ENCODE measurements at places on chromosomes 13 and 19.
A peak's percentile ranks its signal among the peaks of the same experiment; 100 is the strongest.

- no peak for DNase-seq
Measured at GRCh38 chr13:43232144-43232872, 208.9 kb downstream of the DNAJC15 start.

DNA sequence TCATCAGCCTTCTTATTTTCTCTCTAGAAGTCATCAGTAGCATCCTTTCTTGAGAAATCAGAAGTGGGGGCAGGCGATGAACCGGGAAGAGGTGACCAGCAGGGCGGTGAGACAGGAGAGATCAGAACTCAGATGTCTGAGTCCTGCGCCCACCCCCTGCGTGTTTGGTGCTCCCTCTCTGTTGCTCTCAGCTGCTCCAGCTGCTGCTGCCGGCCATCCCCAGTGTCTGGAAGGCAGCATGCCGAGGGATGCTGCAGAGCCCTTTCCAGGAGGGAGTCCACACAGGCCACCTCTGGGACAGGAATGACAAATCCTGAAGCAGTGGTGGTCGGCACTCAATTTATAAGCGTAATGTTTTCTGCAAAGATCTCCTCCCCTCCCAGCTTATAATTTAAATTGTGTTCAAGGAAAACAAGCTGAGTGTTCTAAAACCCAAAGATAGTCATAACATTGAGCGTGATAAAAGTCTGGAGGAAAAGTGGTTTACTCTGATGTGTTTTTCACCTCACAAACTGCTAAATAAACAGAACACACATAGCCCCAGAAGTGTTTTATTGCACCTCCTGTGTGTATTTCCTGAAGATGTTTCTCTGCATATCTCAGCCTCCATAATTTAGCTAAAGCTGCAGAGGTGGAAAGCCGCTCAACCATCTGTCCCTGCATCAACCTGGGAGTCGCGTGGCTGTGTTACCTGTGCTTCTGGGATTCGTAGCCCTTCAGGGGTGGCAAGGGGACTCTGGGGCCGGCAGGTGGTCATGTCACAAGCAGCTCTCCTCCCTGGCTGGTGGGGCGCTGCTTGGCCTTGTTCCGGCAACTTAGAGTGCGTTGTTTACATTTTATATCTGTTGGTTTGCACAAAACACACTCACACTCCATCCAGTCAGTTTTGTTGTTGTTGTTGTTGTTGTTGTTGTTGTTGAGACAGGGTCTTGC lies 191.2 kb downstream of the USP12 start:
- no peak for DNase-seq

GRCh38 chr13:79457948-79458347 lies 23.0 kb upstream of the NDFIP2 start:
- DNase-seq = no peak

GRCh38 chr13:98495627-98496478 lies 81.1 kb downstream of the STK24 start:
- no peak for DNase-seq

- peak; percentile 81 for DNase-seq
Measured at GRCh38 chr19:54430306-54431254, 15.3 kb downstream of the TTYH1 start.

GRCh38 chr13:100773923-100774663 lies 99.5 kb upstream of the TMTC4 start:
- DNase-seq = no peak

GRCh38 chr19:17806945-17807344 lies 12.0 kb downstream of the B3GNT3 start:
- no peak for DNase-seq

DNA sequence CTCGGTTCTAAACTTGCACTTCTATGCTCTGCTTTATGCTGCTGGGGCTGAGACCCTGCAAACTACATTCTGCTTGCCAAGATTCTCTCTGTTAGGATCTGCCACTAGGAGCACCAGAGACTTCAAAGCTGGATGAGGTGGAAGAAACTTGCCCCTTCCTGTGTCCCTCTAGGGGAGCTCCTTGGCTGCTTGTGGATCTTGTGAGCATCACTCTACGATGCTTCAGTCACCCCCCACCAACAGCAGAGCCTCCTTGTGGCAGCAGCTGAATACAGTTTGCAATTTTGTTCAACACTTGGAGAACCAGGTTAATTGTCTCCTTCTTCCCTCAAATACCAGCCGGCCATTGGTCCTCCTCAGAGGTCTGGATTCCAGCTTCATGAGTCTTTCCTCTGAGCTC lies 310.6 kb downstream of the FGF14 start:
- DNase-seq = peak; percentile 61

DNA sequence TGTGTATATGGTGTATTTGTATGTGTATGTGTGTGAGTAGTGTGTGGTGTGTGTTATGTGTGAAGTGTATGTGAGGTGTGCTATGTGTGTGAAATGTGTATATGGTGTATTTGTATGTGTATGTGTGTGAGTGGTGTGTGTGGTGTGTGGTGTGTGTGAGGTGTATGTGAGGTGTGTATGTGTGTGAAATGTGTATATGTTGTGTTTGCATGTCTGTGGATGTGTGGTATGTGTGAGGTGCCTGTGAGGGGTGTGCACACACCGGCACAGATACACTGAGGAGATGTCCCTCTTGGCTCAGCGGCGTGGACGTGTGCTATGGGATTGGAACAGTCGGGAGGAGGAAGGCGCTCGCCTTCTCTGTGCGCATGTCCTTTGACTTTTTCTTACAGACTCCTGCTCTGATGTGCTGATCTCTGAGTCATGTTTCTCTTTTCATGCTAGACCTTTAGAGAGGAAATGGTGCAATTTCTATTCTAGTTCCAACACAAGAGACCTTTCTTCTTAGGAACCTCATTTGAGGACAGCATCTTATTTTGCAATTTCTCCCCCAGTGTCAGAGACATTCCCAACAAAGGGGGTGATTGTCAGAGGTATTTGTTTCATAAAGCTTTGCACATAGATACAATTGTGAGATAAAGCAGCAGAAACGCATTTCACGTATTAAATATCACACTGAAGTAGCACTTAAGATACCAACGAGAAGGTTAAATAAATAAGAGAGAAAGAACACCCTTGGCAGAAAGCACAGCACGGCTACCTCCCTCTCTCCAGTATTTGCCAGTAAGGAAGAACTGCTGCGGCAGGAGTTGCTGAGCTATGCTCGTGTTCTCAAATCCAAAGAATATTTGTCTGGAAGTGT lies 11.3 kb upstream of the TNFRSF19 start:
- DNase-seq = no peak

- no peak for DNase-seq
Measured at GRCh38 chr13:71169180-71169579, 697.8 kb downstream of the DACH1 start.

- DNase-seq = no peak
Measured at GRCh38 chr13:50228527-50228926, 213.3 kb downstream of the KCNRG start.

GRCh38 chr13:112159575-112160547 lies 92.9 kb downstream of the SOX1 start:
- DNase-seq = peak; percentile 40

GRCh38 chr19:17090583-17090982 lies 15.0 kb downstream of the MYO9B start:
- no peak for DNase-seq

All from WTC11 (cell line).